Activated naive CD8-positive, alpha-beta T cell treated with anti-CD3 and anti-CD28 coated beads, Interleukin-2, amount 50 U/mL, for 24 hours (primary cell): ENCODE measurements at places on chromosomes 3 and 15.

DNA sequence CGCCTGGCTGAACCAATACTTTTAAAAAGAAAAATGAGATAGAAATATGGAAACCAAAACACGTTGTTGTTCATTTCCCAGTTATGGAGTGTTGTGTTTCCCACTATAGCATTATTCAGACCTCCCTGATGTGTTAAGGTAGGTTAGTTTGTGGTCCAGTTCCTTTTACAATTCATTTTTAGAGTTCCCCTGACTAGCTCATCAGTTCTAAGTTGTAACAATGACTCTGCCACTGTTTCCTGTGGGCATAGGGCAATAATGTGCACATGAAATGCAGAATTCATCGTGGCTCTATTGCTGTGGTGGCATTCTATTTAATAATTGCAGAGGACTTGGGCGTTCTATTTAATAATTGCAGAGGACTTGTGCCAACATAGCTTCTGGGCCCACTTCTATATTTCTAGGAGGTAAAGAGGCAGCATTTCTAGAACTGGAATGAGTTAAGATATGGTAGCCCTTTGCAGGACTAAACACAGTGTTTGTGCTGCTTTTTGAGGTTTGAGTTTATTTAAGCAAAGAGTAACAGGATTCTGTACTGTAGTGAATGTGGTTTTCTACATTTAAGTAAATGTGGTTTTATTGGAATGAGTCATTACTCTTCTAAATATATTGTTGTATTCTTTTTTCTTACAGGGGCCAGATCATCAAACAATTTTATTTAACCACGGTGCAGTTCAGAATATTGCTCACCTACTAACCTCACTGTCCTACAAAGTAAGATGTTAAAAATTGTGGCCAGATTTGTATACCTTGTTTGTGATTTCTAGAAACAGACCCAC lies 47.5 kb downstream of the ARMC8 start:
- peaks cover 21% of the 10 kb centered on the region for H3K4me1 ChIP-seq
- no peak overlapping the region for H3K4me3 ChIP-seq
- DNase-seq: no peak
- H3K27me3 ChIP-seq: no peaks in the 10 kb centered on the region
- no peak overlapping the region for H3K27ac ChIP-seq

DNA sequence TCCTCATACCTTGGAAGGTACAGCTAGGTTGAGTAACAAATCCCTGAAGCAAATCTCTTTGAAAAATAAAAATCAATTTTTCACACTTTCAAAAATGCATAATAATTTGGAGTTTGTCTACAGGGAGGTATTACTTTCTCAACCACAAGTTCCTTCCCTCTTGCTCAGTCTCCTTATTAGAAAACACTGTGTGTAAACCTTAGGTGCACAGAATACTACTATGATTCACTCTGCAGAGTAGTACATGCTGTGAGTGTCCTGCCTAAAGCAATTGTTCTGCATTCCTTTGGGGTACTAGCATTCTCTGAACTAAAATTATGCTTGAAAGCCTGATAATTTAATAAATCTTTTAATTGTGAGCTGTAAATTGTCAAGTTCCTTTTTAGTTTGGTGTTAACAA lies 115.9 kb upstream of the EPHA3 start:
- H3K36me3 ChIP-seq: no peaks in the 10 kb centered on the region
- no peak overlapping the region for H3K4me3 ChIP-seq
- no peaks in the 10 kb centered on the region for H3K27me3 ChIP-seq
- no peaks in the 10 kb centered on the region for H3K4me1 ChIP-seq

DNA sequence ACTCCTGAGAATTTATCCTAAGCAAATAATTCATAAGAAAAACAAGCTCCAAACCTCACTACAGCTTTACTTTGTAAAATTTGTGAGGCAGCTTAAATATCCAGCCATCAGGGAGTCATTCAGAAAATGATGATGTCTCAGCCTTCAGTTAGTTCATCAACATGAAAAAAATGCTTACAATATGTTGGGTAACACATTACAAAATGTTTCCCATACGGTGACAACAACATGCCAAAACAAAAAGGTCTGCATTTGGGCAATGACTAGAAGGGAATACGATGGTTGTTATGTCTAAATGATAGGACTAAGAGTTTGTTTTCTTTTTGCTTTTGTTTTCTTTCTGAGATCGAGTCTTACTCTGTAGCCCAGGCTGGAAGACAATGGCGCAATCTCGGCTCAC lies 47.0 kb upstream of the CFAP161 start:
- H3K4me3 ChIP-seq: no peak overlapping the region
- H3K27me3 ChIP-seq: peaks cover 7% of the 10 kb centered on the region
- no peaks in the 10 kb centered on the region for H3K36me3 ChIP-seq
- no peak overlapping the region for H3K27ac ChIP-seq
- H3K4me1 ChIP-seq: peaks cover 15% of the 10 kb centered on the region

DNA sequence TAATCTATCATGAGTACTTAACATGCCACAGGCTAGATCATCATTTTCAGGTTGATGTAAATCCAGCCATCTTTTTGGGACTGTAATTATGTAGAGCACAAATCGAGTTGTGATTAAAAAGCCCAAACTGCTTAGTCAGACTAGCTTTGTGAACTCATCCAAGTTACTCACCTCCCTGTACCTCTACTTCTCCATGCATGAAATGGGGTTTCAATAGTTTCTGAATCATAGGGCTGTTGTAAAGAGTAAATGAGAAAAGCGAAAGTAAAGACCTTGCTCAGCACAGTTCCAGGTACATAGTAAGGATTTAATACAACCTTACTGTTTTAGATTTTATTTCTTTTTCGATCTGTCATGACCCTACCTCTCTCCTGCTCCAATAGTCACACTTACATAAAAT lies 85.6 kb upstream of the GAP43 start:
- H3K4me1 ChIP-seq: no peaks in the 10 kb centered on the region
- DNase-seq: no peak
- H3K27me3 ChIP-seq: peaks cover 11% of the 10 kb centered on the region
- H3K27ac ChIP-seq: no peak overlapping the region
- no peaks in the 10 kb centered on the region for H3K36me3 ChIP-seq
- no peak overlapping the region for H3K4me3 ChIP-seq

DNA sequence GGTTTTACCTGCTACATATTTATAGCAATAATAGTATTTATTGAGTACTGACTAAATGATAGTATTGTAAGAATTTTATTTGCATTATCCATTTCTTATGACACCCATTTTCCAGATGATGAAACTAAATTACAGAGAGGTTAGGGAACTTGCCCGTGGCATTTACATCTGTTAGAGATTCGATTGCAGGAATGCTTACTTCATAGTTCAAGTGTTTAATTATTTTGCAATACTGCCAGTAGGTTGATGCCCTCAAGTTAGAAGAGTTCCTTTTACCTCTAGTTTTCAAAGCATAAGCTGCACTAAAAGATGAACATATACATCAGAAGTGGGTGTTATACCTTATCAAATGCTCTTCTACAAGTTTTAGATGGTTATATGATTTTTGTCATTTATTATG lies 362.8 kb upstream of the RGMA start:
- H3K27me3 ChIP-seq: no peaks in the 10 kb centered on the region
- H3K4me3 ChIP-seq: no peak overlapping the region
- no peaks in the 10 kb centered on the region for H3K4me1 ChIP-seq
- DNase-seq: no peak
- H3K27ac ChIP-seq: no peak overlapping the region

GRCh38 chr3:63278171-63279004 lies at the start of gene SYNPR:
Gene SYNPR (plus strand): TSS chr3:63278308.
- no peaks in the 10 kb centered on the region for H3K4me1 ChIP-seq
- H3K36me3 ChIP-seq: no peaks in the 10 kb centered on the region
- H3K4me3 ChIP-seq: no peak within 1 kb of the TSS
- H3K27ac ChIP-seq: no peak within 1 kb of the TSS
- no peak for DNase-seq

- no peaks in the 10 kb centered on the region for H3K4me1 ChIP-seq
- peaks cover 10% of the 10 kb centered on the region for H3K27me3 ChIP-seq
- H3K4me3 ChIP-seq: no peak overlapping the region
- no peak overlapping the region for H3K27ac ChIP-seq
Measured at GRCh38 chr3:185356499-185356898, 6.4 kb upstream of the MAP3K13 start.

DNA sequence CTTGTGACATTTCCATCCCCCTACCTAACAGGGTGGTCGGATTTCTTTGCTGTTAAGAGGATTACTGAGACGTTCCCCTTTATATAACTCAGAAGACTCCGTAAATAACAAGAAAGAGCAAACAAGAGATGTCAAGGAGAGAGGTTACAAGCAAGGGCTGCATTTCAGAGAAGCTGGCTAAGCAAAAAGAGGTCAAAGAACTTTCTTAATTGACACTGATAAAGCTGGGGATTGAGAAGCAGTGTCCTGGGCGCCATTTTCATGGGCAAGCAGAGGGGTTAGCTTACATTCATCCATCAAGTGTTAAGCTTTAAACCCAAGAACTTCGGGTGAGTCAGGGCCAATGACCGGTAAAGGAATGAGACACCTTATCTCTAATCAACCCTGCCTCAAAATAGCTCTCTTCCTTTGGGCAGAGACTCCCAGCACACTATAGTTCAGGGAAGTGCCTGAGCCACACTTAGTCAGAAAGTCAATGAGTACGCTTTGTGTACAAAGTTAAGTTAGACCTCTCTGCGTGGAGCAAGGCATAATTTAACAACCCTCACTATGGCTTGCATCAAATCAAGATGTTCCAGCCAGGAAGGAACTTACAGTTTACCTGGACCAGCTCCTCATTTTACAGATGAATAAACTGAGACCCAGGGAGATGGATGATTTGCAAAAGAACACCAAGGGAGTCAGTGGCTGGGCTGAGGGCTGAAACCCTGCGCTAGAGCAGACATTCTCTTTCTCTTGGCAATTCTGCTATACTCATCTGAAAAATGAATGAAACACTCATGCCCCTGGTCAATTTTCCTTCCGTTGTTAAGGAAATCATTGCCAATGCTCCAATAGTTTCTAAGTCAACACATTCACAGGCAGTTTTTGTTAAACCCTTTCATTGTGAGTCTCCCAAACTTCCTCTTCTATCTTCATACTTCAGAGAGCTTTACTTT lies 44.6 kb downstream of the CCNL1 start:
- DNase-seq: no peak
- H3K4me3 ChIP-seq: no peak overlapping the region
- no peaks in the 10 kb centered on the region for H3K36me3 ChIP-seq
- H3K27me3 ChIP-seq: peaks cover 2% of the 10 kb centered on the region
- H3K27ac ChIP-seq: no peak overlapping the region
- H3K4me1 ChIP-seq: peaks cover 14% of the 10 kb centered on the region

- H3K4me1 ChIP-seq: peaks cover 6% of the 10 kb centered on the region
- DNase-seq: no peak
- H3K36me3 ChIP-seq: peaks cover 4% of the 10 kb centered on the region
- no peak overlapping the region for H3K27ac ChIP-seq
- H3K4me3 ChIP-seq: no peak overlapping the region
Measured at GRCh38 chr15:89649716-89650115, 5.6 kb downstream of the KIF7 start.

GRCh38 chr15:50953302-50953701 lies 44.8 kb downstream of the AP4E1 start:
- H3K36me3 ChIP-seq: peaks cover 84% of the 10 kb centered on the region
- DNase-seq: no peak
- H3K27me3 ChIP-seq: no peaks in the 10 kb centered on the region
- no peaks in the 10 kb centered on the region for H3K4me1 ChIP-seq
- H3K4me3 ChIP-seq: no peak overlapping the region

GRCh38 chr3:159380891-159381290 lies 579.0 kb downstream of the MFSD1 start:
- H3K4me1 ChIP-seq: no peaks in the 10 kb centered on the region
- no peaks in the 10 kb centered on the region for H3K36me3 ChIP-seq
- no peak for DNase-seq
- H3K27ac ChIP-seq: no peak overlapping the region

- no peaks in the 10 kb centered on the region for H3K36me3 ChIP-seq
- peaks cover 16% of the 10 kb centered on the region for H3K4me1 ChIP-seq
- no peak overlapping the region for H3K4me3 ChIP-seq
- no peak for DNase-seq
- no peaks in the 10 kb centered on the region for H3K27me3 ChIP-seq
Measured at GRCh38 chr3:30297112-30297511, 309.3 kb upstream of the TGFBR2 start.

GRCh38 chr3:135142530-135142929 lies 347.5 kb downstream of the EPHB1 start:
- H3K36me3 ChIP-seq: no peaks in the 10 kb centered on the region
- H3K27me3 ChIP-seq: peaks cover 7% of the 10 kb centered on the region
- H3K4me3 ChIP-seq: no peak overlapping the region
- no peak for DNase-seq
- no peaks in the 10 kb centered on the region for H3K4me1 ChIP-seq
- H3K27ac ChIP-seq: no peak overlapping the region

DNA sequence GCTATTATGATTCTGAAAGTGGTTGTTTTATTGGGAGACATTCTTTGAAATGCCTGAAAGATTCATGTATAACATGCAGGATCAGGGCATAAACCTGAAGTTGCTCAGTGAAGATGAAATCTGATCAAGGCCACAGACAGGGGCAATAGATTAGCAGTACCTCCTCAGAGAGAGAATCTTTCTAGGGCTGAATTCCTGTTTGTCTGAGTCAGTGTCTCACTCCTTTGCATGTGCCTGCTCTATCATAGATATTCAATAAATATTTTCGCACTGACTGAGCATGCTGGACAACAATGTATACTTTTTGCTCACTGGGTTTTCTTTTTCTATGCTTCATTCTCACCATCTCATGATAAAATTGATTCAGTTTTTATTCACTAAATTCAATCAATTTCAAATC lies 49.8 kb upstream of the PFN2 start:
- no peaks in the 10 kb centered on the region for H3K36me3 ChIP-seq
- H3K27ac ChIP-seq: no peak overlapping the region
- no peak overlapping the region for H3K4me3 ChIP-seq
- peaks cover 21% of the 10 kb centered on the region for H3K27me3 ChIP-seq

DNA sequence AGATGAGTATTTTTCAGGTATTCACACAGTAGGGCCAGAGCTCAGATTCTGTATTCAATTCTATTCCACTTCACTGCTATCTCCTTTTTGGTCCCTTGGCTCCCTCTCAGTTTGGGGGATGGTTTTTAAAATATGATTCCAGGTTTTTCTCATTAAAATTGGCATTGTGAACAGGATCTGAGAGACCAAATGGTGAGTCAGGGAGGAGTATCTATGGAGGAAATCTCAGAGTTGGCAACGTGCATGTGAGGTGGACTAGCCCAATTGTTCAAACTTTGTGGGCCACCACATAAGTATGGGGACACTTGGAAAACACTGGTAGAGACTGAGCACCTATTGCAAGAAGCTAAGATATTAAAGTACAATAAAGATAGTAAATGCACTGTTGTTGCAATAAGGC lies 53.9 kb upstream of the TTC14 start:
- no peak overlapping the region for H3K4me3 ChIP-seq
- no peak overlapping the region for H3K27ac ChIP-seq
- H3K4me1 ChIP-seq: no peaks in the 10 kb centered on the region
- no peaks in the 10 kb centered on the region for H3K36me3 ChIP-seq
- no peak for DNase-seq
